ENCODE measurements at places on chromosomes 12 and 14. TPM values are rescaled to one million over a fixed set of nuclear protein-coding genes. Genes with fewer than 3 reads are reported as not detected.

- DNase-seq, result no peak
Observed at GRCh38 chr12:44159216-44159615, 323.3 kb downstream of the TMEM117 start.

DNA sequence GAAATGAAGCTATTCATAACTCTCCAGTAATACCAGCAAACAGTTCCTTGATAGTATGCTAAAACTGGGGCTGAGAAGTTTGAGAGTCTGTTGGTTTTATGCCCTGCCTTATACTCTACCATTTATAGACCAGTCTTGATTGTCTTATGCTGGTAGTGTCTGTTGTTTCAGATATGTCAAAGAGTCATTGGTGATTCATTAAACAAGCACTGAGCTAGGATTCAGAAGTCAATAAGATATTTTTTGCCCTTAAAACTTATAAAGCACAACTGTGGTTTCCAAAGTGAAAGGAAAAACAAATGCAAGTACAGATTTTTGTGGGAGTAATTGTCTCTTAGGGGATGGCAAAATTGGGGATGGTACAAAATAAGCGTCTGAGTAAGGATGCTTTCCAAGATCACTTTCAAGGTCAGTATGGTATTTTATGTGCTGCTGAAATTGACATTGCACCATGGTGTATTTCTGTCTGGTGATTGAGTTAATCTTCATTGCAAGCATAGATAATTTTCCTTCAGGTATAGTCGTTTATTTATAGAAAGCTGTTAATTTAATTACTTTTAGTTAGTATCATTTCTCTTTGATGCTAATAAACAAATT is 289.5 kb upstream of the E2F7 start:
- no peak for DNase-seq

DNA sequence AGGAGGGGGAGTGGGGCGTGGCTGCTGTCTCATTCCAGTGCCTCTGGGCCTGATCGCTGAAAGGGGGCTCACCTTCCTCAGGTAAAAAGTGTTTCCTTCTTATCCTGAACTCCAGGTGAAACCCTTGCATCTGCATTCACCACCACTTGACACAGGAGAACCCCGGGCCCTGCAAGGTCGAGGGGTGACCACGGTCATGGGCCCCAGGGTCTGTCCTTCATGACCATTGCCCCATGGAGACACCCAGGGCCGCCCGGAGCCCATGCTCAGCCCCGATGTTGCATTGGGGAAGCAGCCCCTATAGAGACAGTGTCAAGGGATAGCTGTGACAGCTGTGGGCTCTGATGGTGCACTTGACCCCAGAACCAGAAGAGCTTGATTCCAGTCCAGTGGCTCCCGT is 34.4 kb upstream of the DYNC1H1 start:
- no peak for DNase-seq

DNA sequence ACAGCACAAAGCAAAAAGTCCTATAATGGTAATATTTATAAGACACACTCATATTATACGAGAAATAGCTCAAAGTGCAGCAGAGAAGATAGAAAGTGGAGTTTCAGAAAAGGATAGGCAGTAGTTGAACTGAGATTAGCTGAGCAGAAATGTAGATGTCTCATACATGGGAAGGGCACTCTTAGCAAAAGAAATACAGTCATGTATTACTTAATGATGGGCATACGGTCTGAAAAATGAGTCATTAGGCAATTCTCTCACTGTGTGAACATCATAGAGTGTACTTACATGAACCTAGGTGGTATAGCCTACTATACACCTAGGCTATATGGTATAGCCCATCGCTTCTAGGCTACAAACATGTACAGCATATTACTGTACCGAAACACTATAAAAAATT is 671.3 kb downstream of the RPS29 start:
- DNase-seq, result no peak

- DNase-seq, result peak; percentile 74
Observed at GRCh38 chr12:16359512-16360491, 12.4 kb downstream of the MGST1 start.

DNA sequence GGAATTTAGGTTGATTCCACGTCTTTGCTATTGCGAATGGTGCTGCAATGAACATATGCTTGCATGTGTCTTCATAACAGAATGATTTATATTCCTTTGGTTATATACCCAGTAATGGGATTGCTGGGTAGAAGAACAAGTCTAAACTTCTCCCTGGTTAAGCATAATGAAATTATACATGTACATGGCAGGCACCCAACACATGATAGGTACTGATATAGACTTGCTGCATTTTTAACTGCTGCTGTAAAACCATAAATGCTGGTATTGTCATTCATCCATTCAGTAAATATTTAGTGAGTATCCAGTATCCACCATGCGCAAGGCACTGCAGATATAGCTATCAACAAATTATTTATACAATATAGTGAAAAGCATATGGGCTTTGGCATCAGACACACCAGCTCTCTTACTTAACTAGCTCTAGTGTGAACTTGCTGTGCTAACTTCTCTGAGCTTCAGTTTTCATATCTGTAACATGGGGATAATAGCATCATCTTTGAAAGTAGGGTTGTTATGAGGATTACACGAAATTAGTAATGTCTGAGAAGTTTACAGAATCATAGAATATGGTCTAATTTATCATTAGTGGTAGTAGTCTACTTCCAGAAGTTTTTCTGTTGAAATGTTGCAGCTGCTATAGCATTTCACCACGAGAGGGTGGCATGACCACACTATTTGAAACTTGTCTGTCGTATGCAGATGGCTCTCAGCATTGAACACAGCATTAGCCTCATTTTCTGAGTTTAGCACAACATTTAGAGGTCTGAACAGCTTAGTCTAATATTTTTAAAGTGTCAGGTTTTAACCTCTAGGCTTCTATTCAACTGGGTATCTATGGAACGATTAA is 32.0 kb upstream of the SEL1L start:
- DNase-seq, result no peak

- no peak for DNase-seq
Observed at GRCh38 chr14:59155886-59156285, 32.6 kb upstream of the DAAM1 start.

DNA sequence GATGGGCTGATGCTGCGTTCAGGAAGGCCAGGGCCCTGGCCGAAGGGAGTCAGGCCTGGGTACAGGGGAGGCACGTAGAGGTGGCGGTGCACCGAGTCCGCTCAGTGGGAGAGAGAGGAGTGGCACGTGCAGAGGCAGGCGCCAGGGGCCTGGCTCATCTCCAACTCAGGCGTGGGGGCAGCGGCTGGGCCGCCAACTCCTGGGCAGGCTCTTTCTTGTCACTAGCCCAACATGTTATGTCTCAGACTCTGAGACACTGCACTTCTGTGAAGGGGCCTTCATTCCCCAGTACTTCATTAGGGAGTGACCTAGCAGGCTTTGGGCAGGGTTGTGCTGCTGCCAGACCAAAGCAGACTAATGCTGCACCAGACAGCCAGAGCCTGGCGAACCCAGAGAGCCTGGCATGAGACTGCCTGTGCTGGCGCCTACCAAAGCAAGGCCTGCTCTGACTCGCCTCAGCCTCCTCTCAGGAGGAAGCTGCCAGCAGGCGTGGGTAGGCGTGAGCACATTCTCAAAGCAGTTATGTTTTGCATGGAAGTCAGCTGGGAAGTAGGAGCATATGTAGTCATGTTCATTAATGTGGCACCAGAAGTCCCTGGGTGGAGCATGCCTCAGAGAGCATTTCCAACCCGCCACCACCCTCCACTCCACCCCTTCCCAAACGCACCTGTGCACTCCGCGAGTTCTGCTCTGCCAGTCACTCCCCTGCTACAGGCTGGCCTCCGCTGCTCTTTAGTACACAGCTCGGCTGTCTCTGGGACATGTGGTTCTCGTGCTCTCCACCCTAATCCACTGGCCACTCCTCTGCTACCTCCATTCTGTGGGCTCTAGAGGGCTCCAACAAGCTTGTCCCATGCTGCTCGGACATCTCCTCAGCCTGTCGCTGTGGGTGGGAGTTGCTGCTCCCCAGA is 9.7 kb downstream of the CKB start:
- DNase-seq, result peak; percentile 68

DNA sequence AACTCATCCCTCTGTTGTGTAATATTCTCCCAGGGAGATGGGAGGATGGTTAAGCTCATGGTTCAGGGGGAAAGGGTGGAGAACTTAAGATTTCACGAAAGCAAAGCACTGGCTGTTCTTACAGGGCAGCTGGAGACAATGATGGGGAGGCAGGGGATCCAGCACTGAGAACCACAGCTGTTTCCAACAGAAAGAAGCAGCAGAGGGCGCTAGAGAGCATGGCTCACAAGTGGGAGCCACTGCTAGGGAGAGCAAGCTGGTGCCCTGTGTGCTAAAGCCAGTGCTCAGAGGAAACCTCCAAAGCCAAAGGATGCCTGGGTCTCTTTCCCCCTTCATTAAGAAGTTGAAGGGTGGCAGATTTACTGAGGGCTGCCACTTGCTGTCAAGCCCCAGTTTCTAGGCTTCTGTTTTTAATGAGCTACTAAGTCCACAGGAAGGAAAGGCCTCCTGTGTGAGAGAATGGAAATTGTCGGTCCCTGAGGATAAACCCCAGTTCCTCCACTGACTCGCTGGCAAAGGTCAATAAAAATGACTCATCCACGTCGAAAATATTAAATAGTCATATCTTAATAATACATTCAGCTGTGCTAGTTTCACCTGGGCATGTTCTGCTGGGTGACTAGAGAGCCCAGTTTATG is 199.7 kb downstream of the ANO2 start:
- peak; percentile 77 for DNase-seq

DNA sequence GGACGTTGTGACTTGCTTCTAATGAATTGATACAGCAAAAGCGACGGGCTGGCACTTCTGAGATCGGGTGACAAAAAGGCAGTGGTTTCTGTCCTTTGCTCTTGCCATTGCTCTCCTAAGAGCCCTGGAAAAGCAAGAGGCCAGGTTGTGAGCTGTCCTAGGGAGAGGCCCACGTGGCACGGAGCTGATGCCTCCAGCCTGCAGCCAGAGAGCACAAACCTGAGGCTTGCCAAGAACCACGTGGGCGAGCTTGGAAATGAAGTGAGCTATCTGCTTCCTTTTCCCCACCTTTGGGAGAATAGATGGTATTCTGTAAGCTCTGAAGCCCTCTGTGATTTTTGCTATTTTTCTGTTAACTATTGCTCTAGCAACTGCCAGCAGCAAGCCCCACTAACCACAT is 26.4 kb upstream of the NOS1 start:
- DNase-seq, result no peak

DNA sequence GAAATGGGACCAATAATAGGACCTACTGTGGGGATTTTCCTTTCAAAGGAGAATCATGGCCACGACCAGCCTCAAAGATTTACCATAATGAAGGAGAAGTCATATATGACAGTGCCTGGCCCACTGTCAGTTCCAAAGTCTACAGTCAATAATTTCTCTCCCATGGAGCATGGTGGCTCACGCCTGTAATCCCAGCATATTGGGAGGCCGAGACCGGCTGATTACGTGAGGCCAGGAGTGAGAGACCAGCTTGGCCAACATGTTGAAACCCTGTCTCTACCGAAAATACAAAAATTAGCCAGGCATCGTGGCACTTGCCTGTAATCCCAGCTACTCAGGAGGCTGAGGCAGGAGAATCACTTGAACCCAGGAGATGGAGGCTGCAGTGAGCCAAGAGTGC is 13.8 kb downstream of the IRF2BPL start:
- no peak for DNase-seq

SPATS2 gene
- total RNA-seq, result 21.9 TPM

C14orf180 gene
- total RNA-seq, result 0.13 TPM

TAS2R9 gene
- total RNA-seq, result not detected
